ENCODE measurements at places on chromosomes 2 and 18. TPM values are rescaled to one million over a fixed set of nuclear protein-coding genes. Genes with fewer than 3 reads are reported as not detected.
A peak's percentile ranks its signal among the peaks of the same experiment; 100 is the strongest.

Gene CNDP1
- total RNA-seq = not detected

DNA sequence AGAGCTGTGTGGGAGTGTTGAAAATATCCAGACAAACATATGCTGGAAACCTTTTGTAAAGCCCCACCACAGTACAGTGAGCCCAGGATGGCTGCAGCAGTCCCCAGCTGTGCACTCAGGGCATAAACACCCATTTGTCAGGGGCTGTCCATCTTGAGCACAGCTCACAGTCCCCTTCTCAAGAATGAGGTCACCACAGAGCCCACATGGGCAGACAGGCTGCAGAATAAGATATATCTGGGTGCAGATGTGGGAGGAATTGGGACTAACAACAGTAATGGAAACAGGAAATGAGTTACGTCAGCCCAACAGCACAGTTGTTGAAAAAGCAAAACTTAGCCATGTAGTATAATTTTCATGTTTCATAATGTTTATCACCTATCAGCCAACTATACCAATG, 219.6 kb downstream of the ETAA1 start:
- H3K4me3 ChIP-seq = no peak overlapping the region
- H3K4me1 ChIP-seq = no peaks in the 10 kb centered on the region
- DNase-seq = no peak

GRCh38 chr2:173124441-173124840, 48.8 kb downstream of the MAP3K20 start:
- DNase-seq = no peak
- H3K27me3 ChIP-seq = no peaks in the 10 kb centered on the region
- H3K4me1 ChIP-seq = peaks cover 39% of the 10 kb centered on the region
- H3K36me3 ChIP-seq = peaks cover 2% of the 10 kb centered on the region
- peak overlapping the region; percentile 85 for H3K27ac ChIP-seq

DNA sequence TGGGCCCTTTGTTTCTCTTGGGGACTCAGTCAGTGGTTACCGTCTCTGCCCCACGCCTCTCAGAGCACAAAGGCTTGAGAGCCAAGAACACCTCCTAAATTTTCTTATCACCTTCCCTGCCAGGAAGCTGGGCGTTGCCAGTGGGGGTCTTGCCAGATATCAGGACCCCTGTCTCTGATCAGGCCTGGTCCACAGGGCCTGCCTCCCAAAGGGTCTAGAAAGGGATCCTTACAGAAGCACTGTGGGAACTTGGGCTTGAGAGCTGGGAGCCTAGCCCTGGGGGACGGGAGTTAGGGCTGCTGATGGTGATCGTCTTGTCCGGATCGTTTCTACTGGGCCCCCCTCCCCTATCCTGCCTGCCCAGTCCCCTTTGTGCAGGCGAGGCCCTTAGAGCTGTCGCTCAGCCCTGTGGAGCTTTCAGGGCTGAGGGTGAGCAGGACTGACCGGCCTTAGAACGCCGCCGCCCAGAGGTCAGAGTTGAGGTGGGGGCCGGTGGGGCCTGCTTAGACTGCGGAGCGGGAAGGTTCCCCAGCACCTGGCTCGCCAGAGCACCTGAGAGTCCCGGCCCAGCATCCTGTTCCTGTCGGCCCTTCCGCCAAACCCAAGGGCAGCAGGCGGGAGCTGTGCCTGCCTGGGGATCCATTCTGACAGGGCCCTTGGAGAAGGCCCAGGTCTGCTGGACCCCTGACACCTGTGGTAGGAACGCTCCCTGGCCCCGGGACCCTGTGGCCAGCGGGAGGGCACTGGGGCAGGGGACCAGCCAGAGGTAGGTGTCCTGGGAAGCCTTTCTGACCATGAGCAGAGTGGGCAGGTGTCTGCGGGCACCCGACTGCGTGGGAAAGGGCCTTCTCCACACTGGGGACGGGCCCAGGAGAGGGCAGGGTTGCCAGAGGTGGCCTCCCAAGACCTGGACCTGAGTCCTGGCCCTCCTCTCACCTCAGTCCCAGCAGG, 956 bp downstream of the ESPNL start:
- H3K27ac ChIP-seq = no peak overlapping the region
- no peaks in the 10 kb centered on the region for H3K27me3 ChIP-seq
- H3K4me3 ChIP-seq = no peak overlapping the region
- DNase-seq = no peak
- H3K4me1 ChIP-seq = peaks cover 7% of the 10 kb centered on the region
- no peaks in the 10 kb centered on the region for H3K36me3 ChIP-seq

GRCh38 chr2:150586858-150587257, 99.4 kb upstream of the RND3 start:
- H3K4me3 ChIP-seq = no peak overlapping the region
- H3K27me3 ChIP-seq = no peaks in the 10 kb centered on the region
- H3K4me1 ChIP-seq = no peaks in the 10 kb centered on the region
- peak; percentile 78 for DNase-seq
- H3K36me3 ChIP-seq = no peaks in the 10 kb centered on the region
- H3K27ac ChIP-seq = no peak overlapping the region

DNA sequence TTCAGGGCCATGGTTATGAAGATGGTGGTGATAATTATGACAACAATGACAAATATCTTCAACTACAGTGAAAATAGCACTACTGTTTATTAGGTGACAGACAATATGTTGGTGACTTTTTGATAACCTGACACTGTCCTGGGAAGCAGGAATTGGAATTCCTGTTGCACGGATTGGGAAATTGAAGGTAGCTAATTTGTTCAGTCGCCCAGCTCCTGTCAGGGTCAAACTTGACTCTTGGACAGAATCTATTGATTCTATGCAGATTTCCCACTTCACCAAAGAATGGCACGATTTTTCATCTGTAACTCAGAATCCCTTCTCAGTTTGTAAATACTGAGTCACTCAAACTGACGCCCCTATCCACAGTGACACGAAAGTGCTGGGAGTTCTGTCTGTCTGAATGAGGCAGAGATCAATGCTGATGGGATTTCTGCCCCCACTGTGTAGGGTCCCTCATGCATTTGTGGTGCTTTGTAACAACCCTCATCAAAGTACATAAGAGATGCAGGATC, 779.5 kb upstream of the ID2 start:
- no peaks in the 10 kb centered on the region for H3K4me1 ChIP-seq
- no peaks in the 10 kb centered on the region for H3K36me3 ChIP-seq
- H3K27ac ChIP-seq = no peak overlapping the region
- no peaks in the 10 kb centered on the region for H3K27me3 ChIP-seq

Gene DPP10
- not detected for total RNA-seq

- H3K27ac ChIP-seq = no peak overlapping the region
- H3K27me3 ChIP-seq = no peaks in the 10 kb centered on the region
- H3K4me1 ChIP-seq = no peaks in the 10 kb centered on the region
- no peak overlapping the region for H3K4me3 ChIP-seq
Observed at GRCh38 chr2:25373269-25373981, 31.7 kb upstream of the DNMT3A start.

Gene COX7A2L
- 132 TPM for total RNA-seq

- no peak for DNase-seq
- no peaks in the 10 kb centered on the region for H3K36me3 ChIP-seq
- no peaks in the 10 kb centered on the region for H3K4me1 ChIP-seq
- H3K4me3 ChIP-seq = no peak overlapping the region
- H3K27ac ChIP-seq = no peak overlapping the region
- H3K27me3 ChIP-seq = no peaks in the 10 kb centered on the region
Observed at GRCh38 chr2:67514515-67514914, 117.4 kb downstream of the ETAA1 start.

GRCh38 chr2:29950481-29950880, 29.1 kb upstream of the ALK start:
- no peak overlapping the region for H3K4me3 ChIP-seq
- H3K4me1 ChIP-seq = no peaks in the 10 kb centered on the region
- H3K27ac ChIP-seq = no peak overlapping the region
- H3K36me3 ChIP-seq = no peaks in the 10 kb centered on the region
- H3K27me3 ChIP-seq = no peaks in the 10 kb centered on the region
- DNase-seq = no peak

Gene STON1
- total RNA-seq = 0.92 TPM

DNA sequence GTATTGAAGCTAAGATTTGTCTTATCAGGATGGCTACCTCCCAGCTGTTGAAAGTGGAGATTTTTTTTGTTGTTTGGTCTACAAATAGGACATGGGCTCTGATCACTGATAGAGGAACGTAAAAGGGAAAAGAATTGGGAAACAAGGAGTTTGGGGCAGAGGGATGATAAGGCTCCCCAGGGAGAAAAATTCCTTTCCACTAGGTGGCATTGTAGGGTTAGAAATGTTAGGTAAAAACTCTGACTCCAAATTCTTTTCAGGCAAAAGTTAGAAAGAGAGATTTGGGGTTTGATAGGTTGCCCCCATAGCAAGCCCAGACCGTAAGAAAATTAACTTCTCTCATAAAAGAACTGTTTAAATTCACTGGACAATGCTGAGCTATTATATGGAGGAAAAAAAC, 19.8 kb downstream of the CMPK2 start:
- no peaks in the 10 kb centered on the region for H3K27me3 ChIP-seq
- no peak overlapping the region for H3K27ac ChIP-seq
- H3K4me3 ChIP-seq = no peak overlapping the region
- no peak for DNase-seq
- no peaks in the 10 kb centered on the region for H3K36me3 ChIP-seq
- H3K4me1 ChIP-seq = no peaks in the 10 kb centered on the region

DNA sequence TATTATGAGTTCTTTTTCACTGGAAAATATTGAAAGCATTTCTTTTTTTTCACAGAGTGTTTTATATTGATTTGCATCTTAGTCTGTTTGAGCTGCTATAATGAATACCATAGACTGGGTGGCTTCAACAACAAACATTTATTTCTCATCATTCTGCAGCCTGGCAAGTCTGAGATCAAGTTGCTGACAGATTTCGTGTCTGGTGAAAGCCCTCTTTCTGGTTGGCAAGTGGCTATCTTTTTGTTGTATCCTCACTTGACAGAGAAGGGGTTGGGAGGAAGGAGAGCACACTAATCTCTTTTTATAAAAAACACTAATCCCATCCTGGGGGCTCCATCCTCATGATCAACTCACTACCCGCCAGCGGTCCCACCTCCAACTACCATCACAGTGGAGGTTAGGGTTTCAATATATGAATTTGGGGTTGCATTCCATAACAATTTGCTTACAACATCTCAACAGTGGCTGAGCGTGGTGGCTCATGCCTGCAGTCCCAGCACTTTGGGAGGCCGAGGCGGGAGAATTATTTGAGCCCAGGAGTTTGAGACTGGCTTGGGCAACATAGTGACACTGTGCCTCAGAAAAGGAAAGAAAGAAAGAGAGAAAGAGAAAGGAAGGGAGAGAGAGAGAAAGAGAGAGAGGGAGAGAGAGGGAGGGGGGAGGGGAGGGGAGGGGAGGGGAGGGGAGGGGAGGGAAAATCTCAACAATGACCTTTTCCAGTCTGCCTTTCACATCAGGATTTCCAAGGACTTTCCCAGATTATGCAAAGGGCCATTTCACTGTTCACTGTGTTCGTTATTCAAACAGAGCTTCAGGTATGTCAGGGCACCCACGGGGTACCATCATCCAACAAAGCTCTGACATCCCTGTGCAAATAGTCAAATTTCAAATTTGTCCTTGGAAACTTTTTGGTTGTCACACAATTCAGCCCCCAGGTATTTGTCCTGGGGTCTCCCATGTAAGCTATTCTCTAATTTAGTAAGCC, 111.1 kb downstream of the AP1S3 start:
- H3K27me3 ChIP-seq = no peaks in the 10 kb centered on the region
- peaks cover 27% of the 10 kb centered on the region for H3K4me1 ChIP-seq
- DNase-seq = no peak
- H3K36me3 ChIP-seq = no peaks in the 10 kb centered on the region

DNA sequence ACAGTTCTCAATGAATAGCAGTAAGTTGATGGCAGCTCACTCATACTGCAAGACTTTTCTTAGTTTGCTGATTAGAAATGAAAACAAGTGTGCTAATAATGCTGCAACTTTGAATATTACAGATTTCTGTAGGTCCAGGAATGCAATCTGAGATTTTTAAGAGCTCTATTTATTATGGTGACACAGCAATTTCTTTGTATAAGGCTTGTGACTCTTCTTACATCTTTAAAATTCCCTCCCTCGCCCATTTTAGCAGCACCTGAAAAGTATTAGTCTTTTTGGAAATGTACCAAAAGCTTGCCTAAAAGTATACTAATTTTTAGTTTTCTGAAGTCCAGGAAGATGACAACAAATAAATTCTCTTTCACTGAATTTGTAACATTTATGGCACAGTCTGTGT, 4.4 kb upstream of the HTR2B start:
- H3K4me3 ChIP-seq = no peak overlapping the region
- H3K36me3 ChIP-seq = no peaks in the 10 kb centered on the region
- H3K27ac ChIP-seq = no peak overlapping the region
- no peaks in the 10 kb centered on the region for H3K27me3 ChIP-seq
- peaks cover 3% of the 10 kb centered on the region for H3K4me1 ChIP-seq
- no peak for DNase-seq

- no peaks in the 10 kb centered on the region for H3K4me1 ChIP-seq
- H3K27ac ChIP-seq = no peak overlapping the region
- no peak for DNase-seq
- no peaks in the 10 kb centered on the region for H3K36me3 ChIP-seq
Observed at GRCh38 chr2:11617984-11618707, 51.8 kb downstream of the NTSR2 start.

Gene DIPK1C
- 0.26 TPM for total RNA-seq

Measured in Panc1 (cell line).